ENCODE measurements at places on chromosomes 7 and 10.

- no peak overlapping the region for H3K4me3 ChIP-seq
- no peaks in the 10 kb centered on the region for H3K4me1 ChIP-seq
- no peaks in the 10 kb centered on the region for H3K27me3 ChIP-seq
- no peak overlapping the region for H3K27ac ChIP-seq
- DNase-seq: no peak
These were observed 91.8 kb downstream of the SEPTIN14 start for GRCh38 chr7:55770778-55771177.

- DNase-seq: no peak
- H3K27ac ChIP-seq: no peak overlapping the region
- H3K4me1 ChIP-seq: no peaks in the 10 kb centered on the region
- no peaks in the 10 kb centered on the region for H3K36me3 ChIP-seq
These were observed 47.7 kb upstream of the PCBD1 start for GRCh38 chr10:70936111-70936510.

- H3K36me3 ChIP-seq: no peaks in the 10 kb centered on the region
- H3K27me3 ChIP-seq: peaks cover 5% of the 10 kb centered on the region
These were observed 28.0 kb upstream of the HABP2 start for GRCh38 chr10:113524539-113525490.

DNA sequence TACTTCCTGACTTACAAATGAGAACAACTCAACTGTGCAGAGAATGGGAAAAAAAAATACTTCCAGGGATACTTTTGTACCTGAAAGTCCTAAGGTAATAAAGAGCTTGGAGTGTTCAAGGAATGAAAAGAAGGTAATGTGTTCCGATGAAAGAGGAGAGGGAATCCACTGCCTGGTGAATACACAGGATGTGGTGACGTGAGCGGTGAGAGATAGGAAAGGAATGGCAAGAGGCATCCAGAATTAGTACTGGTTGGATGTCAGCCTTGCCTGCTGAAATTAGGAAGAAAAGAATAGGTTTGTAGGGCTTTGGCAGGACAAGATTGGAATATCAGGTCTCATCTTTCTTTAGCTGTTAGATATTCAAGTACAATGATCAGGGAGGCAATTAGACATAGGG lies 347.7 kb downstream of the POM121L12 start:
- no peak overlapping the region for H3K4me3 ChIP-seq
- no peak overlapping the region for H3K27ac ChIP-seq
- no peaks in the 10 kb centered on the region for H3K27me3 ChIP-seq
- no peaks in the 10 kb centered on the region for H3K36me3 ChIP-seq
- DNase-seq: no peak
- H3K4me1 ChIP-seq: no peaks in the 10 kb centered on the region

DNA sequence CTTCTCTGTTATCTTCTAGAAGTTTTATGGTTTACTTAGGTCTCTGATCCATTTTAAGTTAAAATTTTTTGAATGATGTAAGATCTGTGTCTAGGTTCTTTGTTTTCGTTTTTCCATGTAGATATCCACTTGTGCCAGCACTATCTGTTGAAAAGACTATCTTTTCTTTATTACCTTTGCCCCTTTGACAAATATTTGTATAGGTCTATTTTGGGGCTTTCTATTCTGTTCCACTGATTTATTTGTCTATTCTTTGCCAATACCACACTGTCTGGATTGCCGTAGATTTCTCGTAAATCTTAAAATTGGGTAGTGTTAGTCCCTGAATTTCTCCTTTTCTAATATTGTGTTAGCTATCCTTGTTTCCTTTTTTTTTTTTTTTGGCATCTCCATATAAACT lies 71.4 kb upstream of the PDSS1 start:
- H3K27ac ChIP-seq: no peak overlapping the region
- H3K4me3 ChIP-seq: no peak overlapping the region
- DNase-seq: no peak
- H3K4me1 ChIP-seq: peaks cover 11% of the 10 kb centered on the region
- peaks cover 50% of the 10 kb centered on the region for H3K27me3 ChIP-seq

DNA sequence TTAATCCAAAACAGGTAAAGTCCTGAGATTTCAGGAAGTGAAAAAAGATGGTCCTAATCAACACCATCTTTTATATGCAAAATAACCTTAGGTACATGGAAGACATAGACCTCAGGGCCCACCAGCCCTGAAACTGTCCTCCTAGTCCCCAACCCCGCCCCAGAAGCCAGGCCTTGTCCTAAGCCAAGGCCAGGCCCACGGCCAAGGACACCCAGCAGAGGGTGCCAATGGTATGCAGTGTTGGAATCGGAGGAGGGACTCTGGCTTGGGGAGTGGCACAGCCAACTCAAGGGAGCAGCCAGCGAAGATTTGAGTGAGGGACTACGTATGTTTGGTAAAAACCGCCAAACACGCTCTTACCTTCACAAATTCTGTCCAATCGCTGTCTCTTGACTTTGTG lies 96.7 kb downstream of the ZRANB1 start:
- H3K4me1 ChIP-seq: no peaks in the 10 kb centered on the region
- no peak overlapping the region for H3K27ac ChIP-seq
- H3K27me3 ChIP-seq: peaks cover 17% of the 10 kb centered on the region
- no peak overlapping the region for H3K4me3 ChIP-seq
- H3K36me3 ChIP-seq: no peaks in the 10 kb centered on the region

- H3K4me3 ChIP-seq: no peak overlapping the region
- no peak overlapping the region for H3K27ac ChIP-seq
- DNase-seq: no peak
- H3K4me1 ChIP-seq: no peaks in the 10 kb centered on the region
These were observed 91.8 kb downstream of the PTPRN2 start for GRCh38 chr7:158495786-158496185.

Measured in activated CD4-positive, alpha-beta memory T cell treated with anti-CD3 and anti-CD28 coated beads, Interleukin-2, amount 10 ng/mL, durations not matched to agents 7 days and 5 days (primary cell).